Activated CD4-positive, alpha-beta T cell treated with anti-CD3 and anti-CD28 coated beads, Interleukin-10, Interleukin-2, amounts not matched to agents 100 ng/mL and 50 ng/mL, durations not matched to agents 16 hours and 8 hours (primary cell): ENCODE measurements at places on chromosomes 4 and X.

- DNase-seq, result no peak
Observed at GRCh38 chr4:65416891-65417290, 253.4 kb downstream of the EPHA5 start.

DNA sequence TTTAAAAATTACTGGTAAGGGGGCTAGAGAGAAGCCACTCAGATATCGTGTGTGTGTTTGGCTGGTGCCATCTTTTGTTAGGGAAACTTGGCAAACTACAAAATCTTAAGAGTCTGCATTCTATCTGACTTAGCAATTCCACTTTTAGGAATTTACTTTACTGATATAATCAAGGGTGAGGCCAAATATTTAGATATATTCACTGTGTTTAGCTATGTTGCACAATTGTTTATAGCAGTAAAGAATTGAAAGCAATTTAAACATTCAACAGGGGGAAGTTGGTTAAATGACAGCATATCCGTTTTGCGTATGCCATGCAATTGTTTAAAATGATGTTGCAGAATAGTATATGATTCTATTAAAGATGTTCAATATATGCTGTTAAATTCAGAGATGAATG is 6.4 kb upstream of the HERC3 start:
- DNase-seq, result no peak

GRCh38 chr4:38132107-38132673 is 172.0 kb downstream of the PTTG2 start:
- peak; percentile 97 for DNase-seq

- DNase-seq, result no peak
Observed at GRCh38 chr4:97786306-97786920, 356.9 kb downstream of the STPG2 start.

DNA sequence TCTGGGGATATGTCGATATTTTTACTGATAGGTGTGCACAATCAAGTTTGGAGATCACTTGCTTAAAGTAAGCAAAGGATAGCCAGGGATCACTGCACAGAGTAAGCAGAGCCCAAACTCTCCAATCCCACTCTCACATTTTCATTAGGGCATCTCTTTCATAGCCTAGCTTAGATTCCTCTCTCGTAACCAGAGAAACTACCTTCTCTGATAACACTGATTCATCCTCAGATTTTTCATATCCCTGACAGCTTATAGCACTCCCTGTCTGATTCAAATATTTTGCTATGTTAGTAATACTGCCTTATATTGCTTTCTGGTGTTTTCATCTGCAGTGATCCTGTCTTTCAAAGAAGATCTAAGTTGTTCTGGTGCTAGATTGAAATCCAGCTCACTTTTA is 123.7 kb downstream of the CBLL2 start:
- DNase-seq, result no peak

DNA sequence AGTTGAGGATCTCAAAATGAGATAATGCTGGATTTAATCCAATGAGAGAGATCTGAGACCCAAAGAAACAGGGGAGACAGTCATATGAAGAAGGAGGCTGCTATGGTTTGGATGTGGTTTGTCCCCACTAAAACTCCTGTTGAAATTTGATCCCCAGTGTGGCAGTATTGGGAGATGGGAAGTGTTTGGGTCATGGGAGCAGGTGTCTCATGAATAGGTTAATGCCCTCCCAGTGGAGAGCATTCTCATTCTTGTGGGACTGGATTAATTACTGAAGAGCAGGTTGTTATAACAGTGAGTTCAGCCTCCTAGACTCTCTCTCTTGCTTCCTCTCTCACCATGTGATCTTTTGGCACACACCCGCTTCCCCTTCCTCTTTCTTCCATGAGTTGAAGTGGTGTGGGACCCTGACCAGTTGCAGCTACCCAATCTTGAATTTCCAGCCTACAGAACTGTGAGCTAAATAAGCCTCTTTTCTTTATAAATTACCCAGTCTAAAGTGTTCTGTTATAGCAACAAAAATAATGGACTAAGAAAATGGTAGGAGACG is 70.3 kb downstream of the PPEF2 start:
- DNase-seq, result no peak

DNA sequence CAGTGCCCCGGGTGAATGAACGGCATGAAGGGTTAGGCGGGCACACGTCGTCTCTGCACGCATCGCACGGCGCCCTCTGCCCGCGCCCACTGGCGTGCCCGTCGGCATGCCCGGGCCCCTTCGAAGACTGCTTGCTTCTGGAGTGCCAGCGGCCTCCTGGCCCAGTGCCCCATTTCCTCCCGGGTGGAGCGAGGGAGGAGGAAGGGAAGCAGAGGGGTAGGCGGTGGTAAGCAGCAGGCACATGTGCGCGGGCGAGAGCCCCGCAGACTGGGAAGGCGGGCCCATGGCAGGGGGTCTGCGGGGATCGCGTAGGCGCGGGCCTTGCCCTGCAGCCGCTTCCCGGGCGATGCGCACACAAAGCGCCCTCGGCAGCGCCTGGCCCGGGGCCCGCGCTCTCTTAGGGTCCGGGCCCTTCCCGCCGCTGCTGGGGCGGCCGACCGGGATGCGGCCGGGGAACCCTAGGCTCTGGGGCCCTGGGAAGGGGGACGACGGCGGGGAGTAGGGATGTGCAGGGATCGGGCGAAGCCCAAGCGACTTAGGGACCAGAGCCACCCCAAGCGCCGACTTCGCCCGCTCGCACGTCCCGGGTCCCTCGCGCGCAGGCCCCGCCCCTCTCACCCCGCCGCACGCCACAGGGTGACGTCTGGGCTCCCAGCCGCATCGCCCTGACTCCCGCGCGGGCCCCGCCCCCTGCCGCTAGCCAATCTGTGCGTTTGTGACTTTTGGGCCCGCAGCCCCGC is 866 bp upstream of the EMD start:
- peak; percentile 42 for DNase-seq

DNA sequence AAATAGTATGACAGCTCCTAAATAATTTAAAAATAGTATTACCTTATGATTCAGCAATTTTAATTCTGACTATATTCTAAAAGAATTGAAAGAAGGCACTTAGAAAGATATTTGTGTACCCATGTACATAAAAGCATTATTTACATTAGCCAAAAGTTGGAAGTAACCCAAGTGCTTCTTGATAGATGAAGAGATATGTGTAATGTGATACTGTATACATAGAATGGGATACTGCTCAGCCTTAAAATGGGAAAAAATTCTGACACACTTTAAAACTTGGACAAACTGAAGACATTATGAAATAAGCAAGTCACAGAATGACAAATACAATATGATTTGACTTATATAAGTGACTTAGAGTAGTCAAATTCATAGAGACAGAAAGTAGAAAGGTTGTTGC is 112.2 kb downstream of the IDS start:
- no peak for DNase-seq

DNA sequence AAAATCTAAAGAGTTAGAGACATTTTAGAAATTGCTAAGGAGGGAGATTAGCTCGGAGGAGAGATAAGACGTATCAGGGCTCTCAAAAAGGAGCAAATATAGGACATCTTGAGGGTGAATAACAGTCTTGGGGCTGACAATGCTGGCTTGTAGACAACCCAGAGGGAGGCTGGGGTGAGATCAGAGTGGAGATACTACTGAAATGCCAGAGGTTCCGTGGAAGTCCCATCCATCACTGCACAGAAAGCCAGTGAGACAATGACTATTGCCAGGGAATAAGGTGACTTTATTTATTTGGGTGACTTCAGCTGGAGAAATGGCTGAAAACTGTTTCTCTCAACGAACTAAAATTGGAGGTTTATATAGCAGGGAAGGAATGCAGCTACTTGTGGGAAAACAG is 838.1 kb upstream of the AGA start:
- no peak for DNase-seq

DNA sequence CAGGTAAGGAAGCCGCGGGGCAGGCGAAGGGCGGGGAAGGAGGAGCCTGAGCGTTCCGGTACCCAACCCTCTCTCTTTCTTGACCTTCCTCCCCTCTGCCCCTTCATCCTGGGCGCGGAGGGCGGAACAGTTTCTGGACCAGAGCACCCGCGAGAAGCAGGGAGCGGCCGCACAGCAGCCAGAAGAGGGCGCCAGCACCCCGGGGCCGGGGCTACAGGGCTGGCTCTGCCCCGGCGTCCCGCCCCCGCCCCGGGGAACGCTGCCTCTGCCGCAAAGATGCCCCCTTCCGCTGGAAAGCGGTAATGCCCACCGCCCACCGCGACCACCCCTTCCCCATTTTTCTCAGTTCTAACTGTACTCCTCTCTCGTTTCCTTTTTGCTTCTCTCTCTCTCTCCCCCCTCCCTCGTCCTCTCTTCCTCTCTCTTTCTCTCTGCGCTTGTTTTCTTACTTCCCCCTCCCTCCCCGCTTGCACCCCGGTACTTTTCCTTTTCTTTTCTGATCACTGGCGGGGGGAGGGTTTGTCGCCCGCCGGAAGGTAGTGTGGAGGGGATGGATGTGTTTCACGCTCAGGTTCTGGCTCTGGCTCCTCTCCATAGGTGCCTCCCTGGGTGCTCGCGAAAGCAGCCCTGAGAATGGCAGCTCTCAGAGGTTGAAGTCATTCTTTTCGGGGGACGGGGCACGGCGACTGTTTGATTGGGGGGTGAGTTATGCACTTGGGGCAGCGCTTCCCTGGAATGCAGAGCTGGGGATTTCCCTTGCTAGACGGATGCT is 13.1 kb upstream of the PRDM8 start:
- DNase-seq, result peak; percentile 97

GRCh38 chrX:68511255-68511654 is 12.4 kb downstream of the YIPF6 start:
- peak; percentile 62 for DNase-seq

DNA sequence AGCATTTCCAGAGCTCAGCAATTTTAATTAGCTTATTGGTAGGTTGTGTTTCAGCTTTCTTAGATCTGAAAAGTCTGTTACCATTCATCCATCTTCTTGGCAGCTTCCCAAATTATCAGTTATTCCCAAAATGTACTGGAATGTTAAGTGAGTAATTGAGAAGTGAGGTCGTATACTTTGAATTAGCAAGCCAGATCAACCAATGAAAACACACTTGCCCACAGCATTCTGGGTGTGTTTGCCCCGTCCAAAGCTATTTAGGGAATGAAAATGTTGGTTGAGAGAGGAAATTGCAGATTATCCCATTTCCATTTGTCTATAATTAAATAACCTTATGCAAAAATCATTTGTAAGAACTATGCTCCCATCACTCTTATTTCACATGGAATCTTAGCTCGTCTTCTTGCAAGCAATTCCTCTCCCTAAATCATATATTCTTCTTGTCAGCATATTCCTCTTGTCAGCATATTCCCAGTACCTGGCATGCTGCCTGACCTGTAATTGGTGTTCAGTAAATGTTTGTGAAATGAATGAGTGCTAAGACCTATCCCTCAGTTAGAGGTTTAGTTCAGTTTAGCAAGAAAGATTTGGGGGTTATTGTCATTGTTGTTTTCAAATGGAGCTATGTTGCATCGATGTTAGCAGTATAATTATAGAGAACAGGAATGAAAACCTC is 23.3 kb upstream of the ANTXR2 start:
- no peak for DNase-seq

DNA sequence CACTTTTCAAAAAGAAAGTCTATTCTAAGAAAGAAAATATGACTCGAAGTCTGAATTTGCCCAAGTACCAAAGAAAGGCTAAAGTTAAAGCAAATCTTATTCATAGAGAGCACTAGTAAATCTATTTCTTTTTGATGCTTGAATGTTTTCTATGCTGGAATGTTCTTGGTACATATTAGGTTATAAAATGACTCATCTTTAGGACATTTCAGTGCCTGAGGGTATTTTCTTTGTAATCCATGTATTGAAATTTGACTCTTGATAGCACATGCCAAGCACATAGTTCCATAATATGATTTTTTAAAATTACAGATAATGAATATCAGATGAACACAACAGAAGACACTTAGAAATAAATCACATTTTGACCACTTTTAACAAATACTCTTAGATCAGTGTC is 232.8 kb downstream of the TRIML1 start:
- DNase-seq, result no peak

GRCh38 chr4:58760737-58761136 is 1650.6 kb upstream of the IGFBP7 start:
- no peak for DNase-seq

DNA sequence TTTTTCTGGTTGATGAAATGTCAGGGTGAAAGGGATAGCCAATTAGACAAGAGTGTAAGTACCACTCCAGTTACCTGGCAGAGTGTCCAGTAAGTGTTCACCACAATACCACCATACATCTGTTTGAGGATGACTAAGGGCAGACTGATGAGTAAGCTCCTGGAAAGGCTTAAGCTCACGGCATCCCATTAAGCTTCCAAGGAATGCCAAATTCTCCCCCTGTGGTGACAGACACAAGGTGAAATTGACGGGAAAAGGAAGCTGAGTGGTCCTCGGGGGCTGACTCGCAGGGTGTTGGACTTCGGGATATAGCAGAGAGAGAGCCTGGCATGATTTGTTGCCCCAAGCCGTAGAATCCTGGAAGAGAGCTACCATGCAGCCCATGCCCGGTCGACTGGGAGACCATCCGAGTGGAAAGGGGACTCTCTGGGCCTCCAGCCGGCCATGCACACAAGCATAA is 7.6 kb upstream of the BST1 start:
- DNase-seq, result no peak

DNA sequence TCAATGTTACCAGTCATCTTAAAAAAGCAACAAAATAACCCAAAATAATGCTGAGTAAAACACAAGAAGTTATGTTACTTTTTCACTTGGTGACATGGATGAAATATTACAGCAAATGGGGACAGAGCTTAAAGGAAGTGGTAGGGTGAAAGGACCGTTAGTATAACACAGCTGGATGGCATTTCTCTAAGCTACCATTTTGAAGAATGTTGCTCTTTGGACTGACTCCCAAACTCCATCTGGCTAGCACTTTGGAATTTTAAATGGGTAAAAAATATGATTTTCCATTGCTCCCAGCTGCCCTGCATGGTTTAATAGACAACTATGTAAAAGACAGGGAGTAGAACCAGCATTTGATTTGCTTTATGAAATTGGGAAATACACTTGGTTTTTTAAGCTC is 27.6 kb downstream of the CLCN5 start:
- no peak for DNase-seq

- no peak for DNase-seq
Observed at GRCh38 chr4:181477591-181477990, 765.6 kb upstream of the TENM3 start.

GRCh38 chrX:82748906-82749505 is 759.1 kb upstream of the POU3F4 start:
- no peak for DNase-seq

- DNase-seq, result no peak
Observed at GRCh38 chrX:50978920-50979682, 68.6 kb downstream of the BMP15 start.

- no peak for DNase-seq
Observed at GRCh38 chr4:53183754-53184153, 182.1 kb downstream of the SCFD2 start.

DNA sequence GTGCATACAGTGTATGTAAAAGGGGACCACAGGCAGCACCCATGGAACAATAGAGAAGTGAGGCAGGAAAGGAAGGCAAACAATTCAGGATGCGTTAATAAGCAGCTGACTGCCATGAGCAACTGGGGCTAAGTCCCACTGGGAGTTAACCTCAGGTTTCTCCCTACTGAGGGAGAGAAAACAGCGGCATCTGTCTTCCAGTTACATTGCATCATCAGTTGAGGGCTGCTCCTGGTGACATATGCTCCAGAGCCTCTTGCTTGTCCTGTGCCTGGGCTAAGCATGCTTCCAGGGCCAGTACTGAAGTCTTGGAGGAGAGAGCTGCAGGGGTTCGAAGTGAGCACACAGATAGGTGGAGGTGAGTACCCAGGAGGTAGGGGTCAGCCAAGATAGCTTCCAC is 24.3 kb downstream of the RAI2 start:
- no peak for DNase-seq
